ENCODE measurements at places on chromosomes 13 and 19.
A peak's percentile ranks its signal among the peaks of the same experiment; 100 is the strongest.

- DNase-seq: no peak
These were observed 1.0 kb downstream of the SCN1B start for GRCh38 chr19:35031072-35031881.

DNA sequence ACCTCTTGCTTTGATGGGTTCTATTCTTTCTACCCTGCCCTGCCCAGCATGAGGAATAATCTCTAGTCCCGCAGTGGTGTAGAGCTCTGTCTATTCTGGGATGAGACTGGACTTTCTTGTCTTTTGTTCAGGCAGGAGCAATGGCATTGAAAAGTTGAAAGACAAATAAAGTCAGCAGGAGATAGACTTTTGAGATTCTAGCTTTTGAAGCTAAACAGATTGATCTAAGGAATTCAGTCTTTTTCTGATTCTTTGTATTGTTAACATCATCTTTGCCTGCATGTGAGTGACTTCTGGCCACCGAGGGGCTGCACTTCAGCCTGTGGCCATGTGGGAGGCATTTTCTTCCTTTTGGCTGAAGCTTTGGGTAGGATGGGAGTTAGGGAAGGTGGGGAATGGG, 132.4 kb downstream of the MRPL57 start:
- no peak for DNase-seq

GRCh38 chr13:29489650-29490560, 105.6 kb downstream of the SLC7A1 start:
- DNase-seq: no peak

GRCh38 chr13:40464337-40465014, 202.0 kb downstream of the FOXO1 start:
- DNase-seq: no peak

- DNase-seq: no peak
These were observed 5.2 kb downstream of the LRRC4B start for GRCh38 chr19:50562996-50563395.

GRCh38 chr13:76667551-76667950, 218.7 kb downstream of the KCTD12 start:
- DNase-seq: no peak

DNA sequence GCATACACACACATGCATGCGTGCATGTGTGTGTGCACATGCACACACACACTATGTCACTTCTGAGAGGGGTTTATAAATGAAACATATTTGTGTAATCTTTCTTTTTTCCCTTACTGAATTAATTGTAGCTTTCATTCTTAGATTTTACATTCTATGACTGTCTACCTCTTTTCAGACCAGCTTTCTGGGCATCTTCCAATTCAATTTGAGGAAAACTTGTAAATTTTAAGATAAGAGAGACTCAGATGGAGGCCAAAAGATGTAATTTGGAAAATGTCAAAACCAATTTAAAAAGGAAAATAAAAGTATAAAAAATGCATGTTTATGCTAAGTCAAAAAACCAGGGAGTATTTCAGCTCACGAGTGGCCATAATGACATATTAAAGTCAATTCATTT, 594.5 kb downstream of the OLFM4 start:
- no peak for DNase-seq

- no peak for DNase-seq
These were observed 1.1 kb downstream of the TSSK6 start for GRCh38 chr19:19514215-19514657.

- no peak for DNase-seq
These were observed 4.5 kb upstream of the TSPAN16 start for GRCh38 chr19:11291415-11291814.

DNA sequence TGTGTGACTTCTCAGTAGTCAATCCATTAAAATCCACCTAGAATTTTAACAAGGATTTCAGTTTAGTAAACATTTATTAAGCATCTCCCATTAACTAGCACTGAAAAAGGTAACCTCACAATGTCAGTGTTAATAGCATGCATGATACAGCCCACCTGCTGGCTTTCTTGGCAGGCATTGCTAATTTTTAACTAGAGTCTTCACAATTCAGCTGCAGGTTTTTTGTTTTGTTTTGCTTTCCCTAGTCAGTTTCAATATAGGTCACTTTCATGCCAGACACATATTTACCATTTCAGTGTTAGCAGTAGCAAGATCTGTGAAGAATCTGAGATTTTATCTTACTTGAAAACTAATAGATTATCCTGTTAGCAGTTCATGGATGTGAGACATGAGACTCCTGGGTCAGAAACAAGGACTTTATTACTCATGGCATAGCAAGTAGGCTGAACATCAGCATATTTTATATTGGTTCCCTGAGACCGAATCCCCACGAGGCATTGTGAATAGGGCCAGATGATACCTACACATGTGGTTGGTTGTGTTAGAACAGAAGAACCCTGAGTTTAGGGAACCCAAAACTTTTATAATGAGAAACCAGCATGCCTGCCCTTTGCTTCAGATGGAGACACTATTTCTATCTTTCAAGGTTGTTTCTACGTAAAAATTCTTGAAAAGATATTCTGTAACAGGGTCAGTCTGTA, 198.0 kb upstream of the HTR2A start:
- DNase-seq: no peak

GRCh38 chr13:98056839-98057410, 86.0 kb upstream of the FARP1 start:
- no peak for DNase-seq

- peak; percentile 68 for DNase-seq
These were observed 2.0 kb upstream of the ARHGAP45 start for GRCh38 chr19:1064661-1065605.

DNA sequence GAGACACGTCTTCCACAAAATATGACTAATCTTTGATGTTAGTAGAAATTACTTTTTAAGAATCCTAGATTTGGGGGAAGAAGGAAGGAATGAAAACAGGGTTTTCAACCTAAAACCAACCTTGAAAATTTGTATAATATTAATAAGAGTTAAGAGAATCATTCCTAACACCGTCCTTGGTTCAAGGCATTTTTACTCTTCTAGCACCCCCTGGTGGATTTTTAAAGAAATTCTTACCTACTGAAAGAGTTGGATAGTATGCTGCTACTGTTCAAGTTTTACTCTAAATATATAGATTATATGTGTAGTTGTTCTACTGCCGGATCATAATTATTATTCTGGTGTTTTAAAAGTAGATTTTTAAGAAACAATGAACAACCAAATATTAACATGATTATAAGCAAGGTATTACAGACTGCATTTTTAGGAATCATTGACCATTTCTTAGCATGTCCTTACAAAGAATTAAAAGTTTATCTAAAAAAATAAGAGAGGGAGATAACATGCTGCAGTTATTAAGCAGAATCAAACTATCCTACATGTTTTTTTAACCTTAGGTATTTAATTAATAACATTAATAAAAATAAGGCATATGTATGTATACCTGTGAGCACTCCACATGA, 7.4 kb upstream of the SLITRK6 start:
- DNase-seq: no peak

DNA sequence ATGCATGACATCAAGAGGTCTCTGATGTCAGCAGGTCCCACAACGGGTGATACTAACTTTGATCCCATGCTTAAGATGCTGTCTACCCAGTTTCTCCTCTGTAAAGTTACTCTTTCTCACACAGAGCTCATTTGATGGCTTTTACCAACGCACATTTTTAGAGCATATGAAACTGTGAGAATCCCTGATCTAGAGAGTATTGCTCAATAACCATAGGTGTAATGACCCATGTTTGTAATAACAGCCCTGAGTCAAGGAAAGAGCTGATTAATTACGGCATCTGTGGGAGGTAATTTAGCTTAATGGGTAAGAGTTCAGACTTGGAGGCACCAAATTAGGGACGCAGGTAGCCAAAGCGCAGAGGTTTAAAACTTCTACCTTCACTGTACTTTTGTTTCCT, 18.0 kb upstream of the IZUMO2 start:
- no peak for DNase-seq

- DNase-seq: no peak
These were observed 9.0 kb downstream of the CAPN12 start for GRCh38 chr19:38735257-38735686.
